ENCODE measurements at places on chromosomes 3 and 15. TPM values are rescaled to one million over a fixed set of nuclear protein-coding genes. Genes with fewer than 3 reads are reported as not detected.

DGKG gene
- polyA plus RNA-seq, result 1.4 TPM

UQCRC1 gene
- 289 TPM for polyA plus RNA-seq

PLSCR2 gene
- polyA plus RNA-seq, result not detected

GRCh38 chr3:154062513-154062912, 58.7 kb upstream of the ARHGEF26 start:
- H3K4me3 ChIP-seq, result no peak overlapping the region
- no peaks in the 10 kb centered on the region for H3K27me3 ChIP-seq
- H3K4me1 ChIP-seq, result no peaks in the 10 kb centered on the region
- no peak for DNase-seq
- H3K27ac ChIP-seq, result no peak overlapping the region

- H3K4me3 ChIP-seq, result no peak overlapping the region
- peak; percentile 38 for DNase-seq
- no peaks in the 10 kb centered on the region for H3K4me1 ChIP-seq
Observed at GRCh38 chr3:30749230-30749629, 142.8 kb downstream of the TGFBR2 start.

- no peaks in the 10 kb centered on the region for H3K36me3 ChIP-seq
- peak overlapping the region; percentile 51 for H3K27ac ChIP-seq
- no peaks in the 10 kb centered on the region for H3K27me3 ChIP-seq
- peak overlapping the region; percentile 99 for H3K4me3 ChIP-seq
- DNase-seq, result peak; percentile 46
Observed at GRCh38 chr3:9402410-9403228, 5.2 kb downstream of the SETD5 start.

GRCh38 chr3:62493109-62493801, 119.9 kb upstream of the FEZF2 start:
- H3K27me3 ChIP-seq, result no peaks in the 10 kb centered on the region
- H3K4me1 ChIP-seq, result no peaks in the 10 kb centered on the region

GRCh38 chr3:2523281-2523836, 424.7 kb downstream of the CNTN4 start:
- H3K27ac ChIP-seq, result no peak overlapping the region
- H3K27me3 ChIP-seq, result no peaks in the 10 kb centered on the region
- no peak for DNase-seq
- H3K4me1 ChIP-seq, result no peaks in the 10 kb centered on the region

DNA sequence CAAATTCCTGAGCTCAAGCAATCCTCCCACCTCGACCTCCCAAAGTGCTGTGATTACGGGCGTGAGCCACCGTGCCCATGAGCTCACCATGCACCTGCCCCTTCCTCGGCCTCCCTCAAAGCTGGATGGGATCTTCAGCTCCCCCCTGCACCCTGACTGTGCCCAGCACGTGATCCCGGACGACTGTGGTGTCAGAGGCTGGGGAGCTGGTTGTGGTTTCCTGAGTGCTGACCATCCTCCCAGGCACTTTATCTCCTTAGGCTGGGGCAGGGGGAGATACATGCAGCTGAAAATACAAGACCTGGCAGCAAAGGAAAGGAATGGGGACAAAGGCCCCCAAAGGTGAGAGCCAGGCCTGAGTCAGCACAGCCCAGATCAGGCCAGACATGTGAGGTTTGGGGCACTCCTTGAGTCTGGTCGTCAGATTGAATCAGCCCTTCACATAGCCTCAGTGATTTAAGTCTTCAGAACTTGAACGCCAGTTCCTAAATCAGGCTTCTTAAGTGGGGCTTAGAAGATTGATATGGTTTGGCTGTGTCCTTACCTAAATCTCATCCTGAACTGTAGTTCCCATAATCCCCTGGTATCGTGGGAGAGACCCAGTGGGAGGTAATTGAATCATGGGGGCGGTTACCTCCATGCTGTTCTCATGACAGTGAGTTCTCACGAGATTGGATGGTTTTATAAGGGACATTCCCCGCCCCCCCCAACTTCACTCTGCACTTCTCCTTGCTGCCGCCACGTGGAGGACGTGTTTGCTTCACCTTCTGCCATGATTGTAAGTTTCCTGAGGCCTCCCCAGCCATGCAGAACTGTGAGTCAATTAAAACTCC, 35.8 kb downstream of the PRKCD start:
- H3K27ac ChIP-seq, result no peak overlapping the region
- H3K4me3 ChIP-seq, result no peak overlapping the region
- peak; percentile 62 for DNase-seq
- H3K36me3 ChIP-seq, result peaks cover 1% of the 10 kb centered on the region

DNA sequence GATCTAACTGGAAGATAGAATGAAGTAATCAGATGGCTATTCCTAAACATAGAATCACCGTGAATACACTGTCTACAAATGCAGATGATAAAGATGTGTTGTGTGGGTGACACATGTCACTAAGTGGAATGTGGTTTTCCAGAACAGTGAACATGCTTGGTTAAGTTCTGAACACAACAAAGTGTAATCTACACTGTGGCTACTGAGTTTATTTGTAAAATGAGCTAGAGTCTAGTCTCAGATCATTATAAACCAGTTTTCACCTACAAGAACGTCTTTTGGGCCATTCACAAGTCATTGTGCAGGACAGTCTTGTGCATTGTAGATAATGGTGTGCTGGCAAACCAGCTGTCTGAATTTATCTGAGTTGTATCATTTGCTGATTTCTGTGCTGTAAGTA, 35.3 kb downstream of the OXNAD1 start:
- H3K36me3 ChIP-seq, result peaks cover 3% of the 10 kb centered on the region
- no peak overlapping the region for H3K4me3 ChIP-seq
- peak; percentile 75 for DNase-seq
- H3K27me3 ChIP-seq, result no peaks in the 10 kb centered on the region
- no peaks in the 10 kb centered on the region for H3K4me1 ChIP-seq
- no peak overlapping the region for H3K27ac ChIP-seq
